ENCODE measurements at places on chromosomes 3 and 15. TPM values are rescaled to one million over a fixed set of nuclear protein-coding genes. Genes with fewer than 3 reads are reported as not detected.

The THRB gene
- 6.9 TPM for total RNA-seq

The PLCL2 gene
- total RNA-seq = 20.6 TPM

DNA sequence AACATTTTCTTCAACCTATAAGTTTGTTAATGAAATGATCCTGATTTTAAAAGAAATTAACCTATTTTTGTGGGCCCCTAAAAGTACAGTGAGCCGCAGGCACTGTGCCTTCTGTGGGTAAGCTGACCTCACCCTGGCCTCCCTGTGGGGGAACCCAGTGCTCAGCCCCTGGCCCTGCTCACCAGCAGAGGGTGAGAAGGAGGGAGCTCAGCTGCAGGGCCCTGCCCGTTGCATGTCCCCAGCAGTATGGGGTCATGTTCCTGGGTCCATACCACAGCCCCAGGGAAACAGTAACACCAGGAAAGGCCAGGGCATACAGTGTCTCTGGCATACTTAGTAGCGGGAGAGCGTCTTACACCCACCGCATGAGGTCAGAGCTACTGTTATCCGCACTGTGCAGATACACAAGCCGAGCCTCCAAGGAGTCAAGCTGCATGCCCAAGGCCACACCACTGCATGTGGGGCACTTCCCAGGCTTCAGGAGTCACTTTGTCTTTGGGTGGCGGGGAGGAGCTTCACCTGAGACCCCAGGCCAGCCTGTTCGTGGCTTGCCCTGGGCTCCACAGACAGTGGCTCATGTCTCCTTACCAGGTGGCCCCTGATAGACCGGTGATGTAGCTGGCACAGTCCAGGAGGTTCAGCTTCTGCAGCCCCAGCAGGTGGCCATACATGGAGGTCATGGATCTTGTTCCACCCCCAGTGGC lies 22.6 kb upstream of the EHD4 start:
- H3K4me1 ChIP-seq = no peaks in the 10 kb centered on the region
- no peak overlapping the region for H3K4me3 ChIP-seq
- no peak overlapping the region for H3K27ac ChIP-seq
- H3K36me3 ChIP-seq = no peaks in the 10 kb centered on the region
- no peak for DNase-seq

DNA sequence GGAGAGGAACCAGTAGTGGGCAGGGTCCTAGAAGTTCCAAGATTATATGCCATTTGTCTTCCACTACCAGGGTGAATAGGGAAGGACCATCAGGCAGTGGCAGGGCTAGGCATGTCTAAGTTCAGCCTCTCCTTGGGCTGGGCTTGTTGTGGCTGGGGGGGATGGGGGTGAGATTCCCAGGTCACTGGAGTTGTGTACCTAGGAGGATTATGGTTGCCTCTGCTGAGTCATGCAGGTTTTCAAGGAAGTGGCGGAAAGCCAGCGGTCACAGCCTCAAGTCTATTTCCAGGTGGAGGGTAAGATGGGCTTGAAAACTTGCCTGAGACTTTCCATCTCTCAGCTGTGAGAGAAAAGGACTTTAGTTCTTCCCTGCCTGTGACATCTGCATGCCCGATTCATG lies 1407.1 kb downstream of the SI start:
- H3K4me1 ChIP-seq = no peaks in the 10 kb centered on the region
- no peak overlapping the region for H3K4me3 ChIP-seq
- no peak for DNase-seq

DNA sequence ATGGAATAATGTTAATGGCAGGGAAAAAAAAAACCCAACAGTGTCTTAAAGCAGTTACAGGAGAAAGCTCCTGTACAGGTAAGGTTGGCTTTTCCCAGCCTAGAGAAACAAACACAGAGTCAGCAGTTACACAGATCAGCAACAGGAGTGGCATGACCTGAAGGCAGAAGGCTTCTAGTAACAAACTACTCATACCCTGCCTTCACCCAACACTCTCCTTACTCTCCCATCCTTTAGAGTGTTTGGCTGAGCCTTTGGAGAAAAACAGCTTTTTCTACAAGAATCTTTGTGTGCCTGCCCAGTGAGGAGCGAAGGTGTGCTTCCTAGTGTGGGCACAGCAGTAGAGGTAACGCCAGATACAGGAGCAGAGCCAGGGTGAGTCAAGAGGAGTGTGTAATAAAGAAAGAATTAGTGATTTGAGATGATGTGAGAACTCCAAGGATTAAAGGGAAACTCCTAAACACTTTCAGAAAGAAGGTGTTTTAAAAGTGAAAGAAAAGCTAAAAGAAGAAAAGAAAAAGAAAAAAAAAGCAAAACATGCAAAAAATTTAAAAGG lies 152.7 kb downstream of the POLR2M start:
- H3K4me3 ChIP-seq = no peak overlapping the region
- H3K36me3 ChIP-seq = no peaks in the 10 kb centered on the region
- H3K27ac ChIP-seq = no peak overlapping the region
- no peaks in the 10 kb centered on the region for H3K4me1 ChIP-seq
